Foreskin melanocyte (primary cell): ENCODE measurements at places on chromosomes 11 and 22.

- no peak for DNase-seq
These were observed 60.2 kb upstream of the EMID1 start for GRCh38 chr22:29145321-29146072.

DNA sequence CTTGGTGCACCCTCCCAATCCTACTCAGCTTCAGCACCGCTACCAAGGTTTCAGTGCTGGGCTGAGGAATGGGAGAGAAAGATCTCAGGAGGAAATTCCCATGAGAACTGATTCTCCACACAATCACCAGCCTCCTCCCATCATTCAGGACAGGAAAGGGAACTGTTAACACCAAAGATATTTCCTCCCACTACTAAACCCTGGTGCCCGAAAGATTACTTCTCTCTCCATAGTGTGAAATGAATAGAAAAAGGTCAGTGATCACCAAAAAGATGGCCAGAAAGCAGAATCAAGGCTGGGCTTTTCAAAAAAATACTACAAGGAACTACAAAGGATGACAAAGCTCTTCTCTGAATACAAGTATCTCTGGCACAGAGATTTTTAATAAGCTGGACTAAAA, 26.1 kb downstream of the TCIRG1 start:
- DNase-seq: no peak

DNA sequence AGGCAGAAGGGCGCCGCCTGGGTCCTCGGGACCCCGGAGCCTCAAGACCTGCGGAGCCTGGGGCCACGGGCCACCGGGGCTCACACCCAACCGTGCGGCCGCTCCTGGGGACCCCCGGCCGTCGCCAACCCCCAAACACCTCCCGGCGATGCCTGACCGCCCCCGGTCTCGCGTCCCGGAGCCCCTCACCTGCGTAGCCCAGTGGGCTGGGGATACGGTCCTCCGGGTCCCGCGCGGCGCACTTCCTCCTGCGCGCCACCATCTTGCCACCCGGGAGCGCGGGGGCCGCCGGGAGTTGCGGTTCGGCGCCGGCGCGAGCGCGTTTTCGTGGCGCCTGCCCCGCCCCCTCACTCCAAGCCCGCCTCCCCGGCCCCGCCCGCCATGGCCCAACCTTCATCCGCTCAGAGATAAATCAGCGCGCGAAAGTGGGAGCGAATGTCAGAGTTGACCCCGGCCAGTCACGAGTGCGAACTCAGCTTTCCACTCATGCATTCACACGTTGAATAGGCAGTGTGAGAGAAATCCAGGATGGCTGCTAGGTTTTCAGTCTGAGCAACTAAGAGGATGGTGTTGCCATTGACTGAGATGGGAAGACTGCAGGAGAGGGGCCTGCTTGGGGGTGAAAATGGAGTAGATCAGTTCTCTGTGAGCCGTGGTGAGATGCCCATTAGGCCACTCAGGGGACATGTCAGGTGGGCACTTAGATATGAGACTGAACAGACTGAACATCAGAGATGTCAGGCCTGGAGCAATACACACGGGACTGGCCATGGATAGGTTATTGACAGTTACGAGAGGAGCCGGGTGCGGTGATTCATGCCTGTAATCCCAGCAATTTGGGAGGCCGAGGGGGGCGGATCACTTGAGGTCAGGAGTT, at the start of gene RRP7A:
RRP7A (minus strand) TSS at position 272 of the 877 bp plus-strand sequence; CDS start at position 262, 10 bp downstream.
- peak; percentile 70 for DNase-seq

- DNase-seq: no peak
These were observed 600.5 kb upstream of the TENM4 start for GRCh38 chr11:80041136-80042000.

DNA sequence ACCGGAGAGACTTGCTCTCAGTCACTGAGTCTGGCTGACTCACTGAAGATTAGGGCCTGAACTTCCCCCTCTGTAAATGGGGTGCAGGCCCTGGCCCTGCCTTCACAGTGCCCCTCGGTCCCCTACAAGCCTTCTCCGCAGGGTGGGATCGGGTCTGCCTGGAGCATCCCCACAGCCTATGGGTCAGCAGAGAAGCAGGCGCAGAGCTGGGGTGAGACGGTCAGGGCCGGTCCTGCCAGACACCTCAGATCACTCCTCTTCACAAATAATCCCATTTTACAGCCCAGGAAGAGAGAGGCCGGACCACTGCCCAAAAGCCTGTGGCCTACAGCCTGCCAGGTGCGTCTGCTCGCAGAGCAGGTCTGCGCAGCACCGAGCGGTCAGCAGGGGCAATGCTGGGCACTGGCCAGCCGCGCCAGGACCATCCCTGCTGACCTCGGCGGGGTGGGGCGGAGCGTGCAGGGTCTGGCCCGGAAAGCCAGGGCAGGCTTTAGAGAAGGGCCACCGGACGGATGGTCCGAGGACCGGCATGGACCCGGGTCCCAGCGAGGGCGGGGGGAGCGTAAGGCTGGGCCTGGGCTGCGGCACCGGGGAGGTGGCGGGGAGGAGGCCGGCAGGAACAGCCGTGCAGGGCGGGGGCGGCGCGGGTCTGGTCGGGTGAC, 522 bp upstream of the SEPTIN5 start:
- DNase-seq: no peak

- peak; percentile 58 for DNase-seq
These were observed 113.7 kb downstream of the PTPRJ start for GRCh38 chr11:48093795-48094642.

- DNase-seq: no peak
These were observed 4.9 kb downstream of the TKFC start for GRCh38 chr11:61337706-61338470.
